ENCODE measurements at places on chromosomes 16 and 17. TPM values are rescaled to one million over a fixed set of nuclear protein-coding genes. Genes with fewer than 3 reads are reported as not detected.

Gene GINS2
- 0.32 TPM for total RNA-seq

DNA sequence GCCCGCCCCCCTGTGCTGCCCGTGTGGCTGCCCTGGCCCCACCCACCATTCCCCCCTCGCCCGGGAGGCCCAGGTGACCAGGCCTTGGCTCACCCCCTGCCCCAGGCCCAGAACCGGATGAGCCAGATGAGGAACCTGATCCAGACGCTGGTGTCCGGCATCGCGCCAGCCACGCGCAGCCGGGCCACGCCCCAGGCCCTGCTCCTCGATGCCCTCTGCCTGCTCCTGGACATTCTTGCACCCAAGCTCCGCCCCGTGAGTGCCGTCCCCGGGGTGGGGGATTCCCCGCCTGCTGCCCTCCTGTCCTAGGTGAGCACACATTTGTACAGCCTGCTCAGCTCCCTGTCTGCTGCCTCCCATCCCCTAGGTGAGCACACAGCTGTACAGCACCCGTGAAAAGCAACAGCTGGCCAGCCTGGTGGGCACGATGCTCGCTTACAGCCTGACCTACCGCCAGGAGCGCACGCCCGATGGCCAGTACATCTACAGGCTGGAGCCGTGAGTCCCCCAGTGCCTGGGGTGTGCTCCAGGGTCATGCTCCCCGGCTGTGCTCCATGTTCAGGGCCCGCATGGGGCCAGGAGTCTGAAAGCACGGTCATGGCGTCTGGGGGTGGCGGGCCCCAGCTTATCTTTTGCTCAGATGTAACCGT lies 4.8 kb downstream of the GNG13 start:
- no peak for DNase-seq

DNA sequence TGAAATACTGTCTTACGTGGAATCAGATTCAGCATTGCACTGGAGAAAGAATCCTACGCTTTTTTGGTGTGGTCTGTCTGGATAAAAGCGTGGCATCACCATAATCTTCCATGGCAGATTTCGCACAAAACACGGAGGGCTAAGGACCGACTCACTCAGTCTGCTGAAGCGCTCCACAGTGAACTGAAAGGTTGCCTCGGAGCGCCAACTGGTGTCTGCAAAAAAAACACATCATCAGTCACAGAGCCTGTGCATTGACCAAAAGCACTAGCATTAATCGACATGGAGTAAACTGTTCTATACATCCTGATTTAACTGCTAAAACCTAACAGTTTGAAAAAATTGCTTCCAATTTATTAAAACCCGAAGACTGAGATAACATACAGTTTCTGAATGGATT lies 40.5 kb downstream of the USP7 start:
- DNase-seq, result no peak

Gene CD7
- total RNA-seq, result 3.2 TPM

DNA sequence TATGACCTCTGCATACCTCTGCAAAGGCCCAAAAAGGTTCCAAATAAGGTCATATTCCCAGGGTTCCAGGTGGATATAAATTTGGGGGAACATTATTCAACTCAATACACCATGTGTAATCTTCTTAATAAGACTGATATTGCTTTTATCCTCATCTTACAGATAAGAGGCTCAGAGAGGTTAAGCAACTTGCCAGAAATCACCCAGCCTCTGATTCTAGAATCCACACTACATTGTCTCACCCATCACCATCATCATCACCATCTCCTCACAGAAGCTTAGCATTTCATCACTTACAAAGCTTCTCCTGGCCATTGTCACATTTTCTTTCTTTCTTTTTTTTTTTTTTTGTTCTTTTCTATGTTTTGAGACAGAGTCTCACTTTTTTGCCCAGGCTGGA lies 15.4 kb upstream of the KIFC3 start:
- no peak for DNase-seq
